ENCODE measurements at places on chromosomes 16 and 17.

- no peak for DNase-seq
Observed at GRCh38 chr16:13186813-13187212, 285.4 kb downstream of the SHISA9 start.

GRCh38 chr17:10021272-10021984 is 116.4 kb upstream of the RCVRN start:
- no peak for DNase-seq

- DNase-seq: no peak
Observed at GRCh38 chr16:89121691-89122321, 28.2 kb downstream of the ACSF3 start.

GRCh38 chr16:11990702-11991390 is 14.3 kb downstream of the SNX29 start:
- no peak for DNase-seq

DNA sequence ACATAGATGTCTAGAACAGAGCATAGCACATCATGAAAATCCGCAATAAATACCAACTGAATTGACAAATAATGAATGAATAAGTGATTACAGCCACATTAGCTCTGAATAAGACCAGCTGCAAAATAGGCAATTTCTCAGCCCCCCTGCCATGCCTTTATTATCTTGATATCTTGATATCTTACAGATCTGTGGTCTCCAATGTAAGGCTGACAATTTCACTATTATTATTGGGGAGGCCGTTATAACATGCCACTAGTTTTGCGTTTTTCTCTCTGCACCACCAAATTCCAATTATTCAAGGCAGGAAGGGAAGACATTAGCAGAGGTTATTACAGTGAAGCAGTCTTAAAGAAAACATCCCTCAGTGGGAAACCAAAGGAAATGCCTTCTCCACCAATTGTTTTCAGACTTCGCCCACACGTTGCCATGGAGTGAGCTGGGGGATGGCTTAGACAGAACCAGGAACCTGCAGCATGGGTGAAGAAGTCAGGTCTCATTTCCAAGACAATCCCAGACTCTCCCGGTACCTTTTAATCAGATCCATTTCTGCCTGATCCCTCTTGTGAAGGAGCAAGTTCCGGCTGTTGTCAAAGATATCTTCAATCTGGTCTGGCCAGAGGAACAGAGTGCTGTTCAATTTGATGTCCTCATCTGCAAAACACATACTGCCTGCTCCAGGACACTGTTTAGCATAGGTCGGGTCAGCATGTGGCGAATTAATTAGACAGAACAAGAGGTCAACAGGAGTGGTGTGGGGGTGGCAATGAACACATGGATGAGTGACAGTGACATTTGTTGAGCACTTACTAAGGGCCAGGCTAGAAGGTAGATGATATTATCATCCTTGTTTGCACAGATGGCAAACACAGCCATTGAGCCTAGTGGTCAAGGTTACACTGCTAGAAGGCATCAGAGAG is 46.4 kb downstream of the DNAH3 start:
- no peak for DNase-seq

GRCh38 chr17:5892921-5893675 is 177.1 kb upstream of the WSCD1 start:
- no peak for DNase-seq

- DNase-seq: no peak
Observed at GRCh38 chr17:53949473-53950090, 126.9 kb downstream of the KIF2B start.

- DNase-seq: no peak
Observed at GRCh38 chr16:178668-179015, 1.6 kb upstream of the HBQ1 start.

DNA sequence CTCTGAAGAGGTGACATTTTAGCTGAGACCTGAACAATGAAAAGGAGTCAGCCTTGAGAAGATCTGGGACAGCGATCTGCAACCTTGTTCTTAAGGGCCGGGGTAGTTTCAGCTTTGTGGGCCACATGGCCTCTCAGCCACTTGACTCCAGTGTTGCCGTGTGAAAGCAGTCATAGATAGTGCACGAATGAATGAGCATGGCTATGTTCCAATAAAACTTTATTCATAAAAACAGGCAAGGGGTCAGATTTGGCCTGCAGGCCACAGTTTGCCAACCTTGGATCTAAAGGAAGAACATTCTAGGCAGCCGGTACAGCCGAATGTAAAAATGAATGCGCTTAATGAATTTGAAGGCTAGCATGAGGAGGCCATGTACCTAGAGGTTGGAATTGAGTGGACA is 83.5 kb downstream of the ABCC6 start:
- DNase-seq: no peak

- DNase-seq: no peak
Observed at GRCh38 chr17:34377078-34377823, 14.2 kb upstream of the CCL1 start.

DNA sequence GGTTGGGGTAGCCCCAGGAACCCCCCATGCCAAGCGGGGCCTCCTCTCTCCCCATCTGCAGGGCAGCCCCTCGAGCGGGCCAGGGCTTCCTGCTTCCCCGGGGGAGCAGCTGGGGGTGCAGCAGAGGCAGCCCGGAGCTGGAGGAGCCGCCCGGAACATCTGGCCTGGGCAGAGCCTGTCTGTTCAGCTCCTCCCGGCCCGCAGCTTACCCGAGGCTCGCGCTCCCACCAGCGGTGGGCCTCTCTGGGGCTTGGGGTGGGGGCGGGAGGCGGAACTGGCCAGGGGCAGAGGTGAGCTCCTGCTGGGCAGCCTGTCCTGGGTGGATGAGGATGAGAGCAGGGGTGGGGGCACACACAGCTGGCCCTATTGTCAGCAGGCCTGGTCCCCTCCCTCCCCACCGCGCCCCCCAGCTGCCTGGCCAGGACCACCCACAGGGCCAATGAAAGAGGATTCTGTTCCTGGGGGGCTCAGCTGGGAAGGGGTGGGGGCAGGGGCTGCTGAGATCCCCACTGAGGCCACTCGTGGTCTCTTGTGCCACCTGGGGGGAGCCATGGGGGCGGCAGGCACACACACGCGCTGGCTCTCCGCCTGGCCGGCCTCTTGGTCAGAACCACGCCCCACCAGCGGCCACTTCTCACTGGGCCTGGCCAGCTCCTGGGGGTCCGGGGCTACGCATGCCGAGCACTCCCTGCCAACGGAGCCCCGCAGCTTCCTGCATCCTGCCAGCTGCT is 34.7 kb downstream of the BAHCC1 start:
- no peak for DNase-seq

- DNase-seq: no peak
Observed at GRCh38 chr16:69709456-69710084, 16.8 kb downstream of the NQO1 start.

GRCh38 chr17:1110862-1111598 is 68.8 kb downstream of the ABR start:
- no peak for DNase-seq

GRCh38 chr17:41500131-41500911 is 5.1 kb downstream of the KRT13 start:
- no peak for DNase-seq

DNA sequence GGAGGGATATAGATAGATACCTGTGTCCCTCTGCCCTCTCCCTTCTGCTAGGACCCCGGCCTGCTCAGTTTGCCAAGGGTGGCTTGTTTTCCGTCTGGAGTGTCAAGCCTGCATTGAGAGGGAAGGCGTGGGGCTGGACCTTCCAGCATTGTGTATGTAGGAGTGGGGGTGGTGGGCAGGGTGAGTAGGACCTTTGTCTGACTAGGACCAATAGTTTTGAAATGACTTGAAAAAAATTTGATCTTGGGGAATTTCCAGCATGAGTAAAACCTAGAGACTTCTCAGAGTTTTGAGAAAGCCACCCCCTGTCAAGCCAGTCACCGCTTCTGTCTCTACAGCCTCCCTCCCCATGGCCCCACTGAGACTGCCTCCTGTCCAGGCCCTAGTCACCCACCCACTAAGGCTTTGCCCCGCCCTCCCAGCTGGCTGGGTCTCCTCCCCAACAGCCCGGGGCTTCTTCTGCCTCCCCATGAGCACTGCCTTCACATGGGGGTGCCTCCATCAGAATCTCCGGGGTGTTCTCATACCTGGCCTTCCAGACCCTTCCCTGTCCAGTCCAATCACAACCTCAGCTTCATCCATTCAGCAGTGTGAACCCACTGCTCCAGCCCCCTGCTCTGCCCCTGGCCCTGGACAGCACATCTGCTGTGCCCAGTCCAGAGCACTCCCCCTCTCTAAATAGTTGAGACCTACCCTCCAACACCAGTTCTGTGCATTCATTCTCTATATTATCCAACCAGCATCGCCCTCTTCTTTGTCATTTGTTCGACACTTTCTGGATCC is 207.0 kb downstream of the MSI2 start:
- DNase-seq: peak; percentile 49

DNA sequence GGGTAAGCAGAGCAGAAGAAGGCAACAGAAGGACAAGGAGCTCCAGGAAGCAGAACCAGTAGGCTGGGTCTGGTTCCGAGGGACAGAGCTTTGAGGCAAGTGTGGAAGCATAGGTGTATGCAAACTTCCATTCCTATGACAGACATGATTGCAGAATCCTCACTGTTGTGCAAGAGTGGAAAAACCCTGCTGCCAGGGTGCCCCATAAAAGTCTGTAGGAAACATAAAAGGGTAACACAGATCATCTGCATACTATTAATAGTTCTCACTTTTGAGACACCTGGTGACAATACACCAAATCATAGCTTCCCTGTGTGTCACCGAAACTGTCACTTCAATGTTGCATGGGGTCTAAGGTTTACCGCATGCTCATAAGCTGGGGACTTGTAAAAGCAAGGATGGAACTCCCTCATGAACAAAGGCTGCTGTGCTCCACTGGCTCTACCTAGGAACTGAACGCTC is 39.7 kb downstream of the ARHGAP17 start:
- DNase-seq: no peak

DNA sequence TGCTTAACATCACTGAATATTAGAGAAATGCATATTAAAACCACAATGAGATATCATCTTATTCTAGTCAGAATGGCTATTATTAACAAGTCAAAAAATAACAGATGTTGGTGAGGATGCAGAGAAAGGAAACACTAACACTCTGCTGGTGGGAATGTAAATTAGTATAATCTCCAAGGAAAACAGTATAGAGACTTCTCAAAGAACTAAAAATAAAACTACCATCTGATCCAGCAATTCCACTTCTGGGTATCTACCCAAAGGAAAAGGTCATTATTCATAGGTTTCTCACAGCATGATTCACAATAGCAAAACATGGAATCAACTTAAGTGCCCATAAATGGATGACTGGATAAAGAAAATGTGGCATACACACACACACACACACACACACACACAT is 166.4 kb downstream of the CEP112 start:
- no peak for DNase-seq

DNA sequence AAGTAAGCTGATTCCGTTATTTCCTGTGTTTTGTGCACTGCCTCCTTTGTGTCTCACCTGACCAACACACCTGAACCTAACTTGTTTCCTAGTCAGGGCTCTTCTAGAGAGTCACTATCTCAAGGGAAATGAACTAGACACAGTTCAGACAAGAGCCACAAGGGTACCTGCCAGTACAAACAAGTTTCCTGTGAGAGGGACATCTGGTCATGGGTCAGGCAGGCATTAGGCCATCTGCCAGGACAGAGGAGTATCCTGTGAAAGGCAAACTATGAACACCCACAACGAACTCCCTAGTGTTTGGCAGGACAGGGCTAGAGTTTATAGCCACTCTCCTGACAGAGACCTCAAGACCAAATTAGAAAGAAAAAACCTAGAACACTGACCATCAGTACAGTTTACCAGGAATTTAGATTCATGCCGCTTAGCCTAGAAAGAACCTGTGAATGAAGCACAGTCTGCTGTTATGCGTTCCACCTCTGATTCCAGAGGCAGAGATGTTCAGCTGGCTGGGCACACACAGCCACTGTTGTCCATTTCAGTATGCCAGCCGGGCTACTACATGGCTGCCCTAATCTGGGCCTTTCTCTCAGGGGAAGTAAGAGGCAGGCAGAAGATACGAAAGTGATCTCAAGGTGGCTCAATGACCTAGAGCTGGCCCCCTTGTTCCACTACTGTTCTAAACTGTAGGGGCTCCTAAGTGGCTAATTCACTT is 20.7 kb upstream of the GLG1 start:
- DNase-seq: no peak
